ENCODE measurements at places on chromosomes 1 and 21.
A peak's percentile ranks its signal among the peaks of the same experiment; 100 is the strongest.

GRCh38 chr1:216722821-216723220, 408 bp downstream of the ESRRG start:
- DNase-seq, result no peak

DNA sequence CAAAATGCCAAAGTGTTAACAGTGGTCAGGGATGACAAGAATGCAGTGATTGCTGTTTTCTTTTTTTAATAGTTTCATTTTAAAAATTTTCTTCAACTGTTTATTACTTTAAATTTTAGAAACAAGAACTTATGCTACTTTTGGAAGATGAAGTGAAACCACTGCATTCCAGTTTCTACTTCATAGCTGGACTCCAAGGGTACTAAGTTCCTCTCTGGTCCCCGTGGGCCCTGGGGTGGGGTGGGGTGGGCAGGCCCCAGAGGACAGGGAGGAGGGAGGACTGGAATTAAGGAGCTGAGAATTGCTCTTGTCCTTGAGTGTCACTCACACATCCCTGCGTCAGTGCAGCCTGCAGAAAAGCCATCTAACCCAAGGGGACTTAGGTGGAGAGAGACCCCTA, 97.3 kb downstream of the RAVER2 start:
- no peak for DNase-seq

DNA sequence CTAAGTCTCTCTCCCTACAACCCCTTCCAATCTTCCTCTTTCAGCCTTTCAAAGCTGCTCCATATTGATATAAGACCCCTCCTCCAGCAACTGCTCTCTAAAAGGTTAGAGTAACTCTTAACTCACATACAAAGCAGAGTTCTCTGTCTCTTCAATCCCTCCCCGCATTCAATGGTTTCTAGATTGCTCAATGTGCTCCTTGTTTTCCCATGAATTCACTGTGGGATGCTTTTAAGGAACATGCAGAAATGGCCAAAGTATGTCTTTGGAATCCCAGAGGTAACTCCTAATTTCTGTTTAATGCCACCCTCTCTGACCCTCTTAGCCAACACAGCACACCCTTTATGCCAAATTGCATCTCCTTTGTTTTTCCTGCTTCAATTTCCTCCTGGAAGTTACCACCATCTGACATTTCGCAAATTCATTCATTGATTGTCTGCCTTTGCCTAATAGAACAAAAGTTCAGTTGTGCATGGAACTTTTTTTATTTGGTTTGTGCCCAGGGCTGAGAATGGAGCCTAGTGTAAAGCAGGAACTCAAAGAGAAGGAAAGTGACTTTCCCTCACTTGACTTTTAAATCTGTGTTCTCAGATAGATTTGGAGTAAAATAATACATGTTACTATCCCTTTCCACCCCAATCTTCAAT, 172.7 kb upstream of the C8B start:
- no peak for DNase-seq

DNA sequence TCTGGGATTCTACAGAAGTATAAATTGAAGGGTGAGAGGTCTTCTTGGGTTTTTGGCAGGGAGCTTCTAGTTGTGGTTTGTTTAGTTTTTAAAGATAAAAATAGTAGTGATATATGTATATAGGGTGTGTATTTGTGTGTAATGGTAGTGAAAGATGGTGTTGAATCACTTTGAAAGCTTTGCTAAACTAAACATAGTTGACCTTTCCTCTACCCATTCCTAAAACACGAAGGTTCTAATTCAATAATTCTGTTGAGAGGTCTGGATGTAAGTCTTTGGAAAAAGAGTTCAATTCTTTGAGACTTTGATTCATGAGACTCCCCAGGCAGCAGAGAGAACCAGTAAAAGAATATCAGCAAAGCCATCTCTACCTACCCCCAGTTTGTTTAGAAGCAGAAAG, 247.9 kb upstream of the DUSP10 start:
- no peak for DNase-seq

GRCh38 chr1:30816211-30817076, 58.9 kb upstream of the LAPTM5 start:
- peak; percentile 21 for DNase-seq

- DNase-seq, result peak; percentile 73
Observed at GRCh38 chr1:9234223-9235095, at the start of gene H6PD. Gene H6PD, plus strand, starts transcription at chr1:9234774. Its CDS starts 10,161 bp downstream, at chr1:9244935.

GRCh38 chr1:111754984-111755330, 744 bp upstream of the DDX20 start:
- no peak for DNase-seq

All from SHP77 (cell line).